Head of caudate nucleus (tissue), 42 donors: ENCODE measurements at places on chromosomes 5 and 9.
A peak's percentile ranks its signal among the peaks of the same experiment; 100 is the strongest.

- DNase-seq: no peak
Observed at GRCh38 chr9:16869882-16870595, 431 bp downstream of the BNC2 start.

GRCh38 chr9:108439947-108440346 is 415.8 kb downstream of the ACTL7B start:
- no peak for DNase-seq

DNA sequence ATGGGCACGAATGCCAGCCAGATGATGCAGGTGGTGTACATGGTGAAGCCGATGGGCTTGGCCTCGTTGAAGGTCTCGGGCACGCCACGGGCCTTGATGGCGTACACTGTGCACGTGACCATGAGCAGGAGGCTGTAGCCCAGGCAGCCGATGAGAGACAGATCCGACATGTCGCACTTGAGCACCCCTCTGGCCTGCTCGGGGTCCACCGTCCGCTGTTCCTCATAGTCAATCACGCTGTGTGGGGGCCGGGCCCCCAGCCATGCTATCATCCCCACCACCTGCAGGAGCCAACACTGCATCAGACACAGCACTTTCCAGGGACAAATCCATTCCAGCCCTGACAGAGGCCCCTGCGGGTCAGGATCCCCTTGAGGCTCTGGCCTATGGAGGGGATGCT is 12.2 kb downstream of the GRM6 start:
- DNase-seq: no peak

DNA sequence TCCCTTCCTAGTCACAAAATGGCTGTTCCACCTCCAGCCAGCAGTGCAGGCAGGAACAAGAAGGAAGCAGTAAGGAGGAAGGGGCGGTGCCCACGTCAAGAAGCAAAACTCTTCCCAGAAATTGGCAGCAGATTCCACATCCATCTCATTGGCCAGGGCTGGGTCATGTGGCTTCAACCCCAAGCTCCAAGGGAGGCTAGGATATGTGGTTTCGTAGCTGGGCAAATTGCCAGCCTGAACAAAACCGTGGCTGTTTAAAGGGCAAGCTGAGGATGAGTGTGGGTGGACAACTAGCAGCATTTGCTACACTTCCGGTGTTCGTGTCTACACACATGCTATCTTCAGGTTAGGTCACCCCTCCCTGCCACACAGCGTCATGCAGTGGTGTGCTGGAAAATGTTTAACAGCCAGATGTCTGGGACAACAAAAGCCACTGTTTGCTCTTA is 92.1 kb upstream of the MAP1B start:
- DNase-seq: peak; percentile 89

- DNase-seq: no peak
Observed at GRCh38 chr5:178343306-178343705, 110.7 kb upstream of the PHYKPL start.

DNA sequence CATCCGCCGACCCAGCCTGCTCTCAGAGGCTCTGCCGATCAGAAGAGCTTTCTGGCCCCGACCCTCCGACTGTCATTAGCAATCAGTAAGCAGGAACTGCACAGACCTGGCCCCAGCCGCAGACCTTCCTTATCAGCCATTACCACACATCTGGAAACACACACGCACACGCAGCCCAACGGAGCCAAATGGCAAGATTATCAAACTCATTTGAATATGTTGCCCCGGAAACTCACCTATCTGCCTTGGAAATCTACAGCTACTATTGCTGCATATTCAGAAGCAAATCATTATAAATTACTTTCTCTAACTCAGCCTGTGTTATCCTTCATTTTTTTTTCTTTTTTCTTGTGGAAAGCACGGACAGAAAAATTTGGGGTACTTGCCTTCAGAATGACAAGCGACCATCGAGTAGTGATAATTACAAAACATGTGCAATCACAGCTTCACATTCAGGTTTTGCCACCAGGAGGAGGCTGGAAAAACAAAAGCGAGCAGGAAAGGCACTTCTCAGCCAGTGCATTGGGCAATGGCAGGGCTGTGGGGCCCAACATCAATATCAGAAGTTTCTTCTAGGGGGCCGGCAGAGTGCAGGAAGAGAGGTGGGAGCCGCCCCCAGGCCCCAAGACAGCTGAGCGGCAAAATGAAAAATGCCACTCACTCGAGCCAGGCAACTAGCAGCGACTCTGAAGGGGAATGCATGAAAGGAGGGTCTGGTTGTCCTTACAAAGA is 122.3 kb downstream of the VAV2 start:
- DNase-seq: no peak

- no peak for DNase-seq
Observed at GRCh38 chr9:113026200-113026599, 14.2 kb upstream of the ZNF883 start.

DNA sequence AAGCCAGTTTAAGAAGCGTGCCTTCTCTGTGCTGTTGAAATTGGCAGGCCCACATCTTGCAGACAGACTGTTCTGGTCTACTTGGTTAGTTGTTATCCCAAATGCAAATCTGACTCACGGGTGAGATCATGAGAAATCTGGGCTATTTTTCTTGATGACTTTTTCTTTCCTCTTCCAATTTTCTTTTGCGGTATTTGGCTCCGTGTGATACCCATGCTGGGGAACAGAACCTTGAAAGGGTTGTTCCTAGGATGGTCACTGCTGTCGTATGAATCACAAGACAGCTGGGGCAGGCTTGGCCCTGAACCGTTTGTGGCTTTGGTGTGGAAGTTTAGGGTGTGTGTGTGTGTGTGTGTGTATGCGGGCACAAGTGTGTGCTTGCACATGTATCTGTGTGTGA is 24.6 kb downstream of the PDZD2 start:
- no peak for DNase-seq

- no peak for DNase-seq
Observed at GRCh38 chr5:135831439-135831838, 3.0 kb upstream of the SLC25A48 start.

GRCh38 chr5:81537905-81538547 is 144.1 kb upstream of the ACOT12 start:
- no peak for DNase-seq

DNA sequence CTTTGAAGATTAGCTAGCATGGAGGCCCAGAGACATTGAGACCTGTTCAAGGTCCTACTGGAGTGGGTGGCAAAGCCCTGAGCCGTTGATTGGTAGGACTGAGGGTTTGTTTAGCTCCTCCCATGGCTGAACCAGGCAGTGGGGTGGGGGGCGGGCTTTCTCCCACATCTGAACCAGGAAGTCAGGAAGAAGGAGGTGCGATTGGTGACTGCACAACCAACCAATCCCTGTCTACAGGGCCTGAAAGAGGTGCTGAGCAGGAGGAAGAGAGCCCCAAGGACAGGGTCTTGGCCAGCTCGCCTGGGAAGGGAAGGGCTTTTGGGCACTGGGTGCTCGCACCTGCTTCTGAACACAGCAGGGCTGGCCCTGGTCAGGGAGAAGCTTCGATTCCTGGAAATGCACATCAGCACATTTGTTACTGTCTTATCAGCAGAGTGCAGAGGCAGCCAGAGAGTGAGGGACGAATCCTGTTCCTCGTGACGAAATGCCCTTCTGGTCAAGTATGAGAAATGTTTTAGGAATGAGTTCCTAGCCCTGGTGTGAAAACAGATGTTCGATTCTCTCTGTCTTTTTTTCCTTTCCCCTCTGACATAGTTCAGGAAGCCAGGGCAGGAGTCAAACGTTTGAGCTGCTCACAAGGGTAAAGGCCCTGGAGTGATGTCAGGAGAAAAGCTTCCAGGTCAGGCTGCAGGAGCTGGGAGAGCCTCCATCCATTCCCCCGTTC is 294.8 kb upstream of the KLF4 start:
- DNase-seq: no peak

- DNase-seq: no peak
Observed at GRCh38 chr9:5557606-5558587, 47.6 kb downstream of the PDCD1LG2 start.

- DNase-seq: no peak
Observed at GRCh38 chr5:138737494-138738265, 15.5 kb upstream of the CTNNA1 start.

- DNase-seq: no peak
Observed at GRCh38 chr5:167065794-167066193, 1225.7 kb upstream of the WWC1 start.

DNA sequence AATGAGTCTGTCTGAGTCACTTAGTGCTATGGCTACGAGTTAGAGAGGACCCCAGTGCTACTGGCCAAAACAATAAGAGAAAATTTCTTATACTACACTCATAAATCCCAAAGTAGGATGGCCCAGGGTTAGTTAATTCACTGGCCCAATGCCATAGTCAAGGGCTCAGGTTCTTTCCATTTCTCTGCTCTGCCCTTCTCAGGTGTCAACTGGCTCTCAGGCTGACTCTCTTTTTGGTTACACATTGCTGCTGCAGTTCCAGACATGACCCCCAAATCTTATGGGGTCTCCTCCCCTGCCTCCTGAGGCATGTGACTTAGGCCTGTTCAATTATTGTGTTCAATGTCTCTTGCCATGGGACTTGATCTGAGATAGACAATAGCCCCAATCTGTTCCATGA is 70.4 kb downstream of the ARHGEF37 start:
- no peak for DNase-seq

GRCh38 chr5:175788155-175788787 is 83.1 kb upstream of the CPLX2 start:
- no peak for DNase-seq

DNA sequence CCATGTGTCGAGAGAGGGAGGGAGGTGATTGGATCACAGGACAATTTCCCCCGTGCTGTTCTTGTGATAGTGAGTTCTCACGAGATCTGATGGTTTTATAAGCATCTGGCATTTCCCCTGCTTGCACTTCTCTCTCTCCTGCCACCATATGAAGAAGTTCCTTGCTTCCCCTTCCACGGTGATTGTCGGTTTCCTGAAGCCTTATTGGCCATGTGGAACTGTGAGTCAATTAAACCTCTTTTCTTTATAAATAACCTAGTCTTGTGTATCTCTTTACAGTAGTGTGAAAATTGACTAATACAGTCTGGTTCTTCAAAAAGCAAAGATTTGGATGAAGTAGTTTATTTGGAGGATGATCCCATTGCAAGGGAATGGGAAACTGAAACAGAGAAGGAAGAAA is 11.3 kb upstream of the MIER3 start:
- no peak for DNase-seq

DNA sequence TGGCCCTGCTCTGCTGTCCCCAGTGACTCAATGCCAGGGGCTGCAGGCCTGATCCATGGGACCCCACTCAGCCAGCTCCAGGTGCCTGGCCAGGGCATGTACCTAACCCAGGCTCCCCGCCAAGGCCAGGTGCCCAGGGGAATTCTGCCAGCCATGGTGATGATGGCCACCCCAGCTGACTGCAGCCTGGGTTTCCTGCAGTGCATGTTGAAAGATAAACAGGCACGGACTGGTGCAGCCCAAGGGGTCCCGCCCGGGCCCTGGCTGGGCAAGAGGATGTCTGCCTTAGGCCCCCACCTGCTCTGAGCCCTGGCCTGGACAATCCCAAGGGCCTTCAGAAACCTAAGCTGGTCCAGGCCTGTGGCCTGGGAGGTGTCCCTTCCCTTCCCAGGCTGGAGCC is 1.2 kb downstream of the ABCA2 start:
- no peak for DNase-seq

GRCh38 chr9:90408659-90409058 is 234.0 kb downstream of the DIRAS2 start:
- DNase-seq: no peak

GRCh38 chr5:135391116-135391868 is 7.7 kb downstream of the MACROH2A1 start:
- no peak for DNase-seq

GRCh38 chr5:134874831-134875655 is 872 bp downstream of the TXNDC15 start:
- DNase-seq: peak; percentile 73

GRCh38 chr5:40331616-40332015 is 348.1 kb upstream of the PTGER4 start:
- DNase-seq: no peak

DNA sequence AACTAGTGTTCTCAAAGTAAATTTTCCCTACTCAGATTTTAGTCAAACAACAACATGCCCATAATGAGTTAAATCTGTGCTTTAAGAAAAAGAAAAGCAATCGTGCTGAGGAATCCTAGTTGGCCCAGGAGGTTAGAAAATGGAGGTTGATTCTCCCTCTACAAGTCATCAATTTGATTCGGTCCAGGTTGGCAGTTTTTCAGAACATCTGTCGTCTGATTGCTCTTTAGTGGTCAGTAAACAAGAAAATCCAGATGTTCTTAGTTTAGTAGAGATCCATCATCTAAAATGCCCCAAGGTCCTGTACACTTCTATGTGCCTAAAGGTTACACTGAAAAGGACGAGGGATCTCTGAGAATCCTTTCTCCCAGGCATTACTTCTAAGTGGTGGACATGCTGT is 659.2 kb downstream of the MTRR start:
- DNase-seq: no peak

GRCh38 chr5:40700116-40700782 is 20.5 kb downstream of the PTGER4 start:
- DNase-seq: no peak
